ENCODE measurements at places on chromosomes 13 and 19.

DNA sequence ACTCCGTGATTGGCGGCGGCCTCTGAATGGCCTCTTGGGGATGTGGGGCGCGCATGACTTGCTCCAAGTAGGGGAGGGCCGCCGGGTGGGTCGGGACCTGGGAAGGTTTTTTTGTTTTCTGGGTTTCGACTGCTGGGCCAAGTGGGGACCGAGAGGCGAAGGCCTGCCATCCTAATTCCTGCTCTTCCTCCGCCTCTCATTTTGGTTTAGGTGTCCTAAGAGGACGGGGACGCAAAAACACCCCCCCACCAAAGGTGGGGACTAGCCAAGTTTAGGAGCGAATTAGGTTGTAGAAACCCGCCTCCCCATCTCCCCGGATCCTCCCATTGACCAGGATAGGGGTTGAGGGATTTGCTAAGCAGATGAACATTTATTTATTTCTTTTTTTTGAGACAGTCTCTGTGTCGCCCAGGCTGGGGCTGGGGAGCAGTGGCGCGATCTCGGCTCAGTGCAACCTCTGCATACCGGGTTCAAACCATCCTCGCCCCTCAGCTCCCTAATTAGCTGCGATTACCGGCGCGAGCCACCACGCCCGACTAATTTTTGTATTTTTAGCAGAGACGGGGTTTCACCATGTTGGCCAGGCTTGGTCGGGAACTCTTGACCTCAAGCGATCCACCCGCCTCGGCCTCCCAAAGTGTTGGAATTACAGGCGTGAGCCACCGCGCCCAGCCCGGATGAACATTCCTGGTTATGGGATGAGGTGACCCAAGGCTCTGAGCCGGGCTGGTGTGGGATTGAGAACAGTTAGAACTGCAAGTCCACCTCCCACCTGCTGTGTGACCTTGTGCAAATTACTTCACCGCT lies 838 bp downstream of the PPP2R1A start:
- peaks cover 8% of the 10 kb centered on the region for H3K36me3 ChIP-seq
- H3K27me3 ChIP-seq: no peaks in the 10 kb centered on the region
- H3K27ac ChIP-seq: peak overlapping the region; percentile 74
- H3K4me3 ChIP-seq: peak overlapping the region; percentile 63

- no peaks in the 10 kb centered on the region for H3K36me3 ChIP-seq
- peaks cover 5% of the 10 kb centered on the region for H3K4me1 ChIP-seq
- no peaks in the 10 kb centered on the region for H3K27me3 ChIP-seq
- DNase-seq: no peak
Observed at GRCh38 chr13:27044837-27045570, 126.6 kb downstream of the USP12 start.

- H3K4me1 ChIP-seq: peaks cover 21% of the 10 kb centered on the region
- H3K4me3 ChIP-seq: peak overlapping the region; percentile 66
- no peaks in the 10 kb centered on the region for H3K27me3 ChIP-seq
- no peak overlapping the region for H3K27ac ChIP-seq
- H3K36me3 ChIP-seq: no peaks in the 10 kb centered on the region
Observed at GRCh38 chr19:13978351-13979243, 26.3 kb downstream of the DCAF15 start.

- no peaks in the 10 kb centered on the region for H3K36me3 ChIP-seq
- no peak overlapping the region for H3K4me3 ChIP-seq
- no peak overlapping the region for H3K27ac ChIP-seq
- no peaks in the 10 kb centered on the region for H3K27me3 ChIP-seq
Observed at GRCh38 chr13:73893833-73894232, 240.4 kb downstream of the KLF12 start.

- no peaks in the 10 kb centered on the region for H3K27me3 ChIP-seq
- no peaks in the 10 kb centered on the region for H3K36me3 ChIP-seq
- H3K27ac ChIP-seq: no peak overlapping the region
- no peak overlapping the region for H3K4me3 ChIP-seq
Observed at GRCh38 chr13:61024046-61024445, 391.6 kb downstream of the PCDH20 start.

GRCh38 chr13:102020611-102021216 lies 381.1 kb downstream of the FGF14 start:
- no peak for DNase-seq
- H3K4me1 ChIP-seq: no peaks in the 10 kb centered on the region
- H3K36me3 ChIP-seq: no peaks in the 10 kb centered on the region
- no peak overlapping the region for H3K27ac ChIP-seq

- DNase-seq: peak; percentile 82
- peak overlapping the region; percentile 48 for H3K4me3 ChIP-seq
- H3K27ac ChIP-seq: no peak overlapping the region
- no peaks in the 10 kb centered on the region for H3K27me3 ChIP-seq
- H3K36me3 ChIP-seq: no peaks in the 10 kb centered on the region
- no peaks in the 10 kb centered on the region for H3K4me1 ChIP-seq
Observed at GRCh38 chr19:46546194-46546896, 50.7 kb upstream of the PNMA8B start.

- DNase-seq: peak; percentile 59
- no peaks in the 10 kb centered on the region for H3K27me3 ChIP-seq
- no peaks in the 10 kb centered on the region for H3K36me3 ChIP-seq
- H3K4me3 ChIP-seq: peak overlapping the region; percentile 96
- peak overlapping the region; percentile 59 for H3K27ac ChIP-seq
Observed at GRCh38 chr19:1408300-1409203, 1.2 kb downstream of the DAZAP1 start.

- no peak overlapping the region for H3K4me3 ChIP-seq
- no peaks in the 10 kb centered on the region for H3K27me3 ChIP-seq
- no peaks in the 10 kb centered on the region for H3K36me3 ChIP-seq
- no peak overlapping the region for H3K27ac ChIP-seq
- no peaks in the 10 kb centered on the region for H3K4me1 ChIP-seq
Observed at GRCh38 chr13:102510072-102510471, 86.7 kb upstream of the TPP2 start.

GRCh38 chr19:13974073-13974472 lies 21.8 kb downstream of the DCAF15 start:
- H3K27ac ChIP-seq: peak overlapping the region; percentile 26
- peaks cover 12% of the 10 kb centered on the region for H3K4me1 ChIP-seq
- H3K36me3 ChIP-seq: no peaks in the 10 kb centered on the region
- no peak overlapping the region for H3K4me3 ChIP-seq

GRCh38 chr13:46905249-46905648 lies 8.4 kb upstream of the HTR2A start:
- DNase-seq: peak; percentile 51
- H3K27ac ChIP-seq: no peak overlapping the region
- H3K36me3 ChIP-seq: no peaks in the 10 kb centered on the region
- no peaks in the 10 kb centered on the region for H3K4me1 ChIP-seq

GRCh38 chr19:14514215-14514863 lies 3.9 kb downstream of the DNAJB1 start:
- no peak for DNase-seq
- H3K27me3 ChIP-seq: no peaks in the 10 kb centered on the region
- H3K36me3 ChIP-seq: peaks cover 3% of the 10 kb centered on the region
- H3K4me3 ChIP-seq: no peak overlapping the region
- H3K27ac ChIP-seq: 0 out of 2 replicates have a peak overlapping the region, but pooled peaks have one; percentile 72

DNA sequence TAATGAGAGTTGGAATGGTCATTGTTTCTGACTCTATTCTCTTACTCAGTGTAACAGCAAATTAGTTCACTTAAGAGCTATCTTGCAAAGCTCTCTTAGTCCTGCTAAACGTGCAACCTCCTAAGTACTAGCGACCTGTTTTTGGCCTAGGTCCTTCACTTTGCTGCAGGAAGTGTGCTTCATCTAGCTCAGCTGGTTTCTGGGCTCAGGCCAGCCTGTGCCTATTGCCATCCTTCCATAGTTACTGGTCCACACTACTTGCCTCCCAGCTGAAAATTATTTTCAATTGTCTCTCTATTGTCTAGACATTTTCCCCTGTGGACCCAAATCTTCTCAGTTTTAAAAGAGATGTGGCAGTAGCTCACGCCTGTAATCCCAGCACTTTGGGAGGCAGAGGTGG lies 561.3 kb downstream of the FGF9 start:
- H3K4me1 ChIP-seq: peaks cover 26% of the 10 kb centered on the region
- H3K36me3 ChIP-seq: no peaks in the 10 kb centered on the region
- H3K27ac ChIP-seq: no peak overlapping the region

GRCh38 chr19:13100031-13100588 lies 2.5 kb downstream of the LYL1 start:
- peak overlapping the region; percentile 59 for H3K4me3 ChIP-seq
- DNase-seq: no peak
- H3K4me1 ChIP-seq: peaks cover 31% of the 10 kb centered on the region
- H3K36me3 ChIP-seq: no peaks in the 10 kb centered on the region
- H3K27ac ChIP-seq: no peak overlapping the region

- H3K27me3 ChIP-seq: no peaks in the 10 kb centered on the region
- H3K27ac ChIP-seq: no peak overlapping the region
- H3K4me1 ChIP-seq: peaks cover 5% of the 10 kb centered on the region
- H3K36me3 ChIP-seq: no peaks in the 10 kb centered on the region
- H3K4me3 ChIP-seq: no peak overlapping the region
- no peak for DNase-seq
Observed at GRCh38 chr13:35603593-35604285, 127.2 kb upstream of the MAB21L1 start.

DNA sequence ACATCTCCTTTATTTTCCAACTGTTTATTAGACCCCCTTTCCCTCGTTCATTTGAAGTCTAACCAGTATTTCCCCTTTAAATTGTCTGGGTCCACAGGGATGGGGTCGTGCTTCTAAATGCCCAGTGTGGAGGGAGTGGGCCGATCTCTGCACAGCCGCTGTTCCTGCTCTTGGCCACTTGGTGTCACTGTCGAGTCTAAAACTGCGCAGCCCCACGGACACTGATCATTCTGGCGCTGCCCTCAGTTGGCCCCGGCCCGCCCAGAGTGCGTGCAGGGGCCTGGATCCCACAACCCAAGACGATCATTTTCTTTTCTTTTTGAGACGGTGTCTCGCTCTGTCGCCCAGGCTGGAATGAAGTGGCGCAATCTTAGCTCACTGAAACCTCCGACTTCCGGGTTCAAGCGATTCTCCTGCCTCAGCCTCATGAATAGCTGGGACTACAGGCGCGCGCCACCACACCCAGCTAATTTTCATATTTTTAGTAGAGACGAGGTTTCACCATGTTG lies 12.0 kb downstream of the WDR88 start:
- no peaks in the 10 kb centered on the region for H3K4me1 ChIP-seq
- no peak overlapping the region for H3K27ac ChIP-seq
- H3K4me3 ChIP-seq: no peak overlapping the region
- peak; percentile 83 for DNase-seq
- no peaks in the 10 kb centered on the region for H3K36me3 ChIP-seq

- H3K4me1 ChIP-seq: no peaks in the 10 kb centered on the region
- no peak for DNase-seq
- no peak overlapping the region for H3K4me3 ChIP-seq
- no peaks in the 10 kb centered on the region for H3K36me3 ChIP-seq
- no peaks in the 10 kb centered on the region for H3K27me3 ChIP-seq
Observed at GRCh38 chr19:28247243-28247642, 965.7 kb downstream of the UQCRFS1 start.

- H3K36me3 ChIP-seq: no peaks in the 10 kb centered on the region
- no peak overlapping the region for H3K27ac ChIP-seq
- H3K4me1 ChIP-seq: peaks cover 10% of the 10 kb centered on the region
- H3K4me3 ChIP-seq: no peak overlapping the region
Observed at GRCh38 chr13:59424661-59425060, 739.1 kb downstream of the DIAPH3 start.

- no peaks in the 10 kb centered on the region for H3K4me1 ChIP-seq
- DNase-seq: no peak
- no peak overlapping the region for H3K27ac ChIP-seq
- H3K4me3 ChIP-seq: no peak overlapping the region
- H3K27me3 ChIP-seq: no peaks in the 10 kb centered on the region
Observed at GRCh38 chr13:41418027-41418426, 39.3 kb upstream of the RGCC start.

- H3K36me3 ChIP-seq: no peaks in the 10 kb centered on the region
- H3K27me3 ChIP-seq: peaks cover 37% of the 10 kb centered on the region
- no peak overlapping the region for H3K4me3 ChIP-seq
- no peak for DNase-seq
Observed at GRCh38 chr19:10521461-10522171, 4.4 kb upstream of the S1PR5 start.

DNA sequence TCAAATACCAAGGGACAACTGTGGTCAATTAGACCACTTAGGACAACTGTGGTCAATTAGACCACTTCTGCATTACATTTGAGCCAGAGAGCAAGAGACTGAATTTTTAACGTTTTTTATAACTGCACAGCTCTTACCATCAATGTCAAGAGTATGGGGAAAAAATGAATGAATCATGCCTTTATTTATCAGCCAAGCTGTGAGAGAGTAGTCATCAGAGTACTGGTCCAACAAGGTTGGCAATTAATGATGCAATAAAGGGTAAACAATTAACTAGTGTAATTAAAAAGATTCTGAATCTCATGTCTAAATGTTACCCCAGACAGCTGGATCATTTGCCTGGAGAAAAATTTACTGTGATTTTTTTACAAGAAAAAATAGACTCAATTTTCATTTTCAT lies 381.1 kb downstream of the LIG4 start:
- no peak overlapping the region for H3K27ac ChIP-seq
- H3K4me1 ChIP-seq: peaks cover 56% of the 10 kb centered on the region
- DNase-seq: no peak
- no peaks in the 10 kb centered on the region for H3K27me3 ChIP-seq
- H3K36me3 ChIP-seq: no peaks in the 10 kb centered on the region

All from GM23338 (cell line).